ENCODE measurements at places on chromosomes 7 and 10. TPM values are rescaled to one million over a fixed set of nuclear protein-coding genes. Genes with fewer than 3 reads are reported as not detected.

- DNase-seq: no peak
Measured at GRCh38 chr10:7417807-7418206, 7.0 kb upstream of the SFMBT2 start.

GRCh38 chr10:132879408-132880127 is 62.8 kb downstream of the CFAP46 start:
- no peak for DNase-seq

GRCh38 chr7:150515248-150516147 is 826 bp downstream of the GIMAP7 start:
- no peak for DNase-seq

- DNase-seq: no peak
Measured at GRCh38 chr7:95602421-95602820, 6.1 kb upstream of the PDK4 start.

DNA sequence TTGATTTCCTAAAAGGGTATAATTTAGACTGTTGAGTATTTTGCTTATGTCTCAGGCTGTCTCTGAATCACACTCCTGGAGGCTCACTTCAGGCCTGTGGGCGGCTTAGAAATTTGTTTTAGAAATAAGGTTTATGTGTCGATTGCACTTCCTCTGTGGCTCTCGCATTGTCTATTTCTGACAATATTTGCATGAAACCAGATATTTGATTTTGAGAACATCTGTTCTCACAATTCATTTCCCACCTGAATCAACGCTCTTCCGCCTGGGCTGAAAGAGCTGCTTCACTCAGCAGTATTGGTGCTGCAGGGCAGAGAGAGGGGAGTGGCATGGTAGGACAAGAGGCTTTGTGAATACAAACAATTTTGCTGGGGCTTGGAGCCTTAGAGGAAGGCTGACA is 262.0 kb downstream of the ADRA2A start:
- no peak for DNase-seq

GRCh38 chr10:90813594-90814365 is 44.1 kb downstream of the HTR7 start:
- DNase-seq: no peak

GRCh38 chr7:131959106-131959812 is 402.8 kb upstream of the PODXL start:
- DNase-seq: peak; percentile 11

DNA sequence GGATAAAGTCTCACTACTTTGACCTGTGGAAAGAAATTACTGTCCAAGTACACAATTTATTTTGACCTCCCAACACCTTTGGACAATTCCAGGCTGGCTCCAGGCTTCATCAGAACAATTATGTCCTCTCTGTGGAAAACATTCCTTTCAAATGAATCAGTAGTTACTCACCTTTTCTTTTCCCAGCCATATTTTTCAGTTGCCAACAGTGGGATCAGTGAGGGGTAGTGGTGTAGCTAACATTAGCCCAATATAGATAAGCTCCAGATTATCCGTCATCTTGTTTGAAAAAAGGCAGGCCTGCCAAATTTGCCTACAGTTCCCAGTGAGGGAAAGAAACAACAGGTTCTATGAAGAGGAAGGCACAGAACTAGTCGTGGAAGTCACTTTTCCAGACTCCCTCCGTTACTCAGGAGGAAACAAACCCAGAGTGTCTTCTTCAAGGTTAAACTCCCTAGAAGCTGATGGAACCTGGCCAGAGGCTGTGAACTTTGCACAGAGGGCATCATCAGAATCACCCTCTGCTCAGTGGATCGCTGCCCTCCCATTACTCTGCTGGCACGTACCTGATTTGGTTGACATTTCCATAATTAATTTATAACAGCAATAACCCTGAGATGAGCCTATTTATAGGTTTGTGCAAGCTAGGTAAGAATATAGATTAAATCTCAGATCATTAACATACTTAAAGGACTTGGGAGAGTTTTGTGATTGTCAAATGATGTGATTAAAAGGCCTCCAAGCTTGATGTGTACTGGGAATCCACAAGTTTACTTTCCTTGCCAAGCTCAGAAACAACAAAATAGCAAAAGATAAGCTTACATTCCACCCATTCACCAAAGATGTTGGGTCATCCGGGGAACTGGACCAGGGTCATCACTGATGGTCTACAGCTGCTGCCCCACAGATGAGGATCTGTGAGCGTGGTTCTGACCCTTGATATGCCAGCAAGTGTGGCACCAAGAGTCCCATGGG is 654.6 kb upstream of the GALNT17 start:
- no peak for DNase-seq

DNA sequence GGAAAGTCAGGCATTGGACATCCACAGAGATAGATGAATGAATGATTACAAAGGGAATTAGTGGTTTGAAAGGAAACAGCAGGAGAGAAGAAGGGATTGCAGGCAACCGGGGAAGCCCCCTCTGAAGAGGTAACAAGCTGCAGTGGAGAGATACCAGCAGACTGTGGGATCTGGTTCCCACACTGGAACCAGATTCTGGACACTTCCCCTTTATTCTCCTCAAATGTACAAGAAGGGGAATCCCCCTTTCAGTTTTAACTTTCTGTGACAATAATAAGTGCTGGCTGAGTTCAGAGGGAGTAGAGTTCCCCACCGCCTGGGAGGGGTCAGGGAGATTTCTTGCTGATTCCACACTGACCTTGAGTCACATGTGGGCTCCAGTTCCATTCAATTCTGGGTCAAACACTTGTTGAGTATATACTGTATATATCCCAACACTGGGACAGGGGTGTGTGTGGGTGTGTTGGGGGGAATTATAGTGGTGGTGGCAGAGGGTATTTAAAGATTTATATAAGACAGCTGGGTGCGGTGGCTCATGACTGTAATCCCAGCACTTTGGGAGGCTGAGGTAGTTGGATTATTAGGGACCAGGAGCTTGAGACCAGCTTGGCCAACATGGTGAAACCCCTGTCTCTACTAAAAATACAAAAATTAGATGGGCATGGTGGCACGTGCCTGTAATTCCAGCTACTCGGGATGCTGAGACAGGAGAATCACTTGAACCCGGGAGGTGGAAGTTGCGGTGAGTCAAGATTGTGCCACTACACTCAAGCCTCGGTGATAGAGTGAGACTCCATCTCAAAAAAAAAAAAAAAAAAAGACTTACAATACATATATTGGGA is 16.5 kb upstream of the DDIT4 start:
- peak; percentile 75 for DNase-seq

GRCh38 chr10:62352356-62352970 is 21.7 kb upstream of the ZNF365 start:
- peak; percentile 14 for DNase-seq

- no peak for DNase-seq
Measured at GRCh38 chr10:42882597-42882996, 100.0 kb downstream of the BMS1 start.

DNA sequence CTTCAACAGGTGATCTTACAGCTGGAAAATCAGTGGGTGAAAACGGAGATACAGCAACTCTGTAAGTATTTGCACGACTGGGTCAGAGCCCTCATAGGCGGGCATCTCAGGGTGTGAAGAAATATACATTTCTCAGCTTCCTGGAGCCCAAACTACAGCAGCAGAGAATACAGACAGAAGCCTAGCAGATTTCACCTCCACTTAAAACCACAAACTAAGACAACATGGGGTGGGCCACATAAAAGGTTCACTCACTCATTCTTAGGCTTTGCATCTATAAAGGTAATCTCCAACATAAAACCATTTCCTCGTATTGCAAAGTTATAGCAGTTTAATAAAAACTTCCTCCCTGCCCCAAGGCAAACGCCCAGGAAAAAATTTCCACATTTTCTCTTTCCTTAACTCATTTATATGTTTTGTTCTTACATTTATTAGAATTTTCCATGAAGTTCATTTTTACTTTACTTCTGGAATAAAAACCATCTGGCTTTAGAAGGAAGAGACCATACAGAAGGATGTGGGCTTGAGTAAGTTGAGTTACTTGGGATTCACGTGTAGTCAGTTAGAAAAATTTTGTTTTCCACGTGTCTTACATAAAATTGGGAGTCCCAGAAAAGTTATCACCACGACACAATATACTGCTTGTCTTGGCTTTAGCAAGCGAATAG is 327.1 kb downstream of the FRMD4A start:
- DNase-seq: no peak

DNA sequence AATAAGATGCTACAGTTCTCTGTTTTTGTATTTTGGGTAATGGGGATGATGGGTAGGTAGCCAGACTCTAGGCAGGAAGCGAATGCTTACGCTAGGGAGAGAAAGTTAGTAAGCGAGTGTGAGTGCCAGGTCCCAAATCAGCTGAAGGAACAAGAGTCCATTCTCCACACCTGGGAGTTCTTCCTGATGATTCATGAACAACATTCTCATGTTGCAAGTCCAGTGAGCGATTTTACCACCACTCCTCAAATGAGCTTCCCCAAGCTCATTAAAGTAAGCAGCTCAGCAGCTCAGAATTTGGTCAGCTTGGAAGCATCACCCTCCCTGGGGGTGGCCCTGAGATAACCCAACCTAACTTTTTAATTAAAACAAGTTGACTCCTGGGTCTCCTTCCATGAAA is 27.3 kb downstream of the SH3PXD2A start:
- DNase-seq: no peak

DNA sequence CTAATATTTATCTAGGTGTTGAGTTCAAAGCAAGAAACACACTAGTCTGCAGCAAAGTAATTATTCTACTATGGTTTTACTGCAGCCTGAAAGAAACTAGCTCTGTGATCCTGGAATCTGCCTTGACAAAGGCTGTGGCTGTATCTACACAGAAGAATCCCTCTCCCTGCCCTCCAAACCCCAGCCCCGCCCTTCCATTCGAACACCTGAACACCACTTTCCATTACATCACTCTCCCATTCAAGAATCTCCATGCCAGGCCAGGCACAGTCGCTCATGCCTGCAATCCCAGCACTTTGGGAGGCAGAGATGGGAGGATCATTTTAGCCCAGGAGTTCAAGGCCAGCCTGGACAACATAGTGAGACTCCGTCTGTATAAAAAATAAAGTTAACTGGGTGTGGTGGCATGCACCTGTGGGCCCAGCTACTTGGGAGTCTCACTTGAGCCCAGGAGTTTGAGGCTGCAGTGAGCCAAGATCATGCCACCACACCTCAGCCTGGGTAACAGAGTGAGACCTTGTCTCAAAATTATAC is 23.3 kb downstream of the LRRC20 start:
- DNase-seq: no peak

- no peak for DNase-seq
Measured at GRCh38 chr10:130770018-130770630, 541.4 kb downstream of the TCERG1L start.

GRCh38 chr7:70177166-70177565 is 578.9 kb downstream of the AUTS2 start:
- no peak for DNase-seq

- no peak for DNase-seq
Measured at GRCh38 chr7:28701731-28702130, 256.4 kb downstream of the TRIL start.

Gene THSD7A
- 1.6 TPM for total RNA-seq

Gene CLRN3
- not detected for total RNA-seq

Gene EIF3B
- 189 TPM for total RNA-seq

Gene CFAP43
- under 0.01 TPM for total RNA-seq

Gene CC2D2B
- total RNA-seq: 0.86 TPM

Gene DEPP1
- total RNA-seq: 29.8 TPM

Gene HSPA12A
- total RNA-seq: 35.4 TPM

Data from fibroblast of villous mesenchyme (primary cell).